ENCODE measurements at places on chromosomes 3 and 15.

DNA sequence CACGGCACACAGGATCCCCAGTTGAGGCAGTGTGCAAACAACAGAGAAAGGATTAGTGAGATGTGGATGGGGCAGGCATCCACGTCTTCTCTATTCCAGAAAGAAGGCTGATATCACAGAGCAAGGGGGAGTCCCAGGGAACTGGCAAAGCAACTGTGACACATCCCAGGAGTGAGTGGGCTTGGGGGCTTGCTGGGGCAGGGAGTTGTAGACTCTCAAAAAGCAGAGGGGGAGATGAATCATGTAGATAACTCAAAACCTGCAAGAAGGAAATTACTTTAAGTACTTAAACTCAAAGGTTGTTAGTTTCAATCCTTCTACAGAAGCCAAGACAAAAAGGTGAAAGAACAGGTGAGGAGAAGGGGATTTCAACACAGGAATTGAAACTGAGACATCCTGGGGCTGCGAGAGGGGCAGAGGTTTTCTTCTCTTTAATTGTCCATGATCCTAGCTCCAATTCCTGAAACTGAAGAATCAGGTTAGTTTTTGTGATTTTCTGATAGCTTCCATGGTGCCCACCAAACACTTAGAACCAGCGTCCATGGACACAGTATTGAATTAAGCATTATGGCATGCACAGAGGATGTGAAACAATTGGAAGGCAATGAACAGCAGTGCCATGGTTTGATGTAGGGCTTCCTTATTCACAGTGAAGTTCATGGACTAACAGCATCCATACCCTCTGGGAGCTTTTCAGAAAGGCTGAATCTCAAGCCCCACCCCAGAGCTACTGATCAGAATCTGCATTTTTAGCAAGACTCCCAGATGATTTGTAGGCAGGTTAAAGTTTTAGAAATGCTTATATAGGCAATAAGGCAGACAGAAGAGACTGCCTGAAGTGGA, 52.0 kb downstream of the CCR3 start:
- DNase-seq = no peak

GRCh38 chr3:181326637-181327223, 337.2 kb upstream of the DNAJC19 start:
- DNase-seq = no peak

GRCh38 chr3:119360736-119361462, 66.7 kb downstream of the ARHGAP31 start:
- no peak for DNase-seq

- DNase-seq = no peak
Measured at GRCh38 chr3:127670229-127670559, 2.6 kb upstream of the ABTB1 start.
